Mammary epithelial cell (primary cell): ENCODE measurements at places on chromosomes 6 and 20.

DNA sequence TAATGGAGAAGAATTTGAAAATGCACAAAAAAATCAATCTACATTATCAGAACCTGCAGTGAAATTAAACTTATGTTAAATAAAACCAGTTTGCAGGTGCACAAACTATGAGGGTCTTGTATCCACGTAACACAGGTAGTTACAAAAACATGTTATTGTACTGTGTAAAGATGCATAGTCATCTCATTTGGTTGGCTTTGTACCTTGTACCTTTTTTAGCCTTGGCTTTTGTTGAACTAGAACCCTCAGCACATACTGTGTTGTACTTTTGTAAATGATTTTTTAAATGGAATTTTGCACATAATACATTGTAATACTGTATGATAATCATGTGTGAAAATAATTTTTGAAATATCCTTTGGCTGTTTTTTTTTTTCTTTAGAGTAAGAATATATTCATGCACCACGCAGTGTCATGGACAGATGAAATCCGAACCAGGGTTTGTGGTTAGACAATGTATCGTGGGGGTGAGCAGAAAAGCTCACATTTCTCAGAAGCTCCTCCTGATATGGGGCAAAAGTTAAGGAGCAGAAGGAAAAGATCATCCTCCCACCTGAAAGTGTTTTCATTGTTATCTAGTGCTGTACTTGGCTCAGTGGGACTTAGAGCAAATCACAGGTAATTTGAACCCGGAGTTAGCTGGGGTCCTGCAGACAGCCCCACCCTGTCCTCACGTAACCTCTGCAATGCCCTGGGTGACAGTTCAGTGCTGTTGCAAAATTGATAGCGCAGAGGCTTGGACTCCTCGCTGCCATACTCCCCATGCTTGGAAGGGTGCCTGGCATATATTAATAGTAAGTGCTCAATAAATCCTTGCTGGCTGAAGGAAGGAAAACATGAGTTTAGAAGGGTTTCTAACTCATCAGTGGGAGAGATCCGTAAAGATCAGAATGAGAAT, 14.8 kb upstream of the NAA20 start:
- no peak for DNase-seq

GRCh38 chr6:106702046-106702445, 72.7 kb downstream of the QRSL1 start:
- DNase-seq = no peak

DNA sequence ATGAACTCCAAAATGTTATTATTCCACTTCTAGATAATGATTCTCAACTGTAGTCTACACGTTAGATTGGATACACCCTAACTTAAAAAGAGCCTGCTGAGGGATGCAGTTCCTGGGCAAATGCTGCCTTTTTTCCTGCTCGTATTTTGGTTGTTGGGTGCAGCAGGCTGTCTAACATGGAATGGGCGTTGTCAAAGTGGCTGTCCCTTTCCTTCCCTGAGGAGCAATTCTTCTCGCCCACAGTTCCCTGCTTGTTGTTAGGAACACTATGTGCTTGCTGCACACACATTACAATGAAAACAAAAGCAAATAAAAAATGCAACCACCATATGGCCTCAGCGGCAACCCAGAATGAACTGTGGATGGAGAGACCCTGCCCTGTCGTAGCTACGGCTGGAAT, 1.7 kb upstream of the ADGRF5 start:
- no peak for DNase-seq

DNA sequence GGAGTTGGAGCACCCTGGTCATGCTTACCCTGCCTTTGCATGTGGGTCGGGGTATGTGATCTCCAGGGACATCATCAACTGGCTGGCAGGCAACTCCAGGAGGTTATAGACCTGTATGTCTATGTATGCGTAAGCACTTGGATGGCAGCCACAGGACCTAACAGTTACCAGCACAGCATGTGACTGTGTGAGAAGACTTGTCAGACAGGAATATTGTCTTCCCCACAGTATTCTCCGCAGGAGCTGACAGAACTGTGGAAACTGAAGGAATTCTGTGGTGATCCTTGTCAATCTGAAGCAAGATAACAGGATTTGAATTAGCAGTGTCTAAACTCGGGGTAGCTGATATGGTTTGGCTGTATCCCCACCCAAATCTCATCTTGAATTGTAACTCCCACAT, 59.2 kb downstream of the TMEM244 start:
- peak; percentile 40 for DNase-seq

GRCh38 chr6:98920904-98921431, 26.8 kb downstream of the FBXL4 start:
- DNase-seq = no peak

DNA sequence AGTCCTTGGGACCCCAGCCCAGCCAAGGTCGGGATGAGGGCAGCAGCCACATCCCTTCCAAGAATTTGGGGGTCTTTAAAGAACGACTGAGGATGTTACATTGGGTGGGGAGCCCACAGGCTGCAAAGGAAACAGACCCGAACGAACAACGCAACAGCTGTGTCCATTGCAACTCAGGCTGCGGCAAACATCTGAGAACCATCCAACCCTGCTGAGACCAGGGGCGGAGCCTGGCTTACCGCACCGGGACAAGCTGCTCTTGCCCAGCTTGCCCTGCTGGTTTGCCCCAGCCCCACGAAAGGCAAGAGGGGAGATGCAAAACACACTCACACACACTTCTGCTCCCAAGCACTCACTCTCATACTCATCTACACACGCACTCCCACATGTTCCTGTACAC, 21.5 kb upstream of the TAF4 start:
- DNase-seq = no peak

DNA sequence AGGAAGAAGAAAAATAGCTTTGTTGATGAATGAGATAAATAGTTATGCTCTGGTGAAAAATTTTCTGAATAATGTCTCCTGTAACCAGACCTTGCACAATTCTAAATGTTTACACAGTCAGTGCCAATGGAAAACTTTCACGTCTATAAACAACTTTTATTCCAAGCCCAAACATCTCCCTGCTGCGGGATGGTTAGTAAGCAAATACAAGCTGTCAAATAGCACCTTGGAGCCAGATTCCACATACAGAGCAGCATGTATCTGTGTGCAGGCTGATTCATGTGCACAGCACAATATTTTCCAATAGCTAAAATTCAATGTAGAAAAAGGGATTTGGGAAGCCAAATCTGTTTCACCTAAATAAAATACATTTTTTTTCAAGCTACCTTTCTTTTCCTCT, 813.3 kb downstream of the HACE1 start:
- DNase-seq = no peak

DNA sequence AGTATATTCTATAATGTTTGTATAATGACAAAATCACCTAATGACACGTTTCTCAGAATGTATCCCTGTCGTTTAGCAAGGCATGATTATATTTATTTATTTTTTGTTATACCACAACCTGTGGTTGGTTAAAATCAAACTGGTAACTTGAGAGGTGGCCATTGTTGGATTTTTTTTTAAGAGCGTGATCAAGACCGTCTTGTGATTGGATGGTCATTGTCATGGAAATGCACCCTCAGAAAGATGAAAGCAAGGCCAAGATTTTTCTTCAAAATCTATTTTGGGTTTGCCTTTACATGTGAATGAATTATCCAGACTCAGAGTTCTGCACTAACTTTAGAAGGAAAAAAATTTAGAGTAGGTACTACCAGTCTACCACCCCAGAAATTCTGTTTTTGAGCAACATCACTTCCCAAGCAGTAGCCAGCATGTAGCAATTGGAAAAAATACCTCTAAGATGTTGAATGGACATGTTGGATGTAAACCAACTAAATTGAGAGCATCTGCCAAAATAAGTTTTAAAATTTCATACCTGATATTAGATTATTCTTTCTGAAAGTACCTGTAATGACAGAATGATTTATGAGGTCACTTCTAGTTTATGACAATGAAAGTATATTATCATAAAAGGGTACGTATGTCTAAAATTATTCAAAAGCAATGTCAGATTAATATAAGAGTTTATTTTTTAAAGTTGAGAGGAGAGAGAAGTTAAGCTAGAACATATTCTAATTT, 50.8 kb downstream of the NCOA7 start:
- DNase-seq = no peak

GRCh38 chr6:114419175-114419574, 76.4 kb upstream of the HS3ST5 start:
- DNase-seq = no peak

DNA sequence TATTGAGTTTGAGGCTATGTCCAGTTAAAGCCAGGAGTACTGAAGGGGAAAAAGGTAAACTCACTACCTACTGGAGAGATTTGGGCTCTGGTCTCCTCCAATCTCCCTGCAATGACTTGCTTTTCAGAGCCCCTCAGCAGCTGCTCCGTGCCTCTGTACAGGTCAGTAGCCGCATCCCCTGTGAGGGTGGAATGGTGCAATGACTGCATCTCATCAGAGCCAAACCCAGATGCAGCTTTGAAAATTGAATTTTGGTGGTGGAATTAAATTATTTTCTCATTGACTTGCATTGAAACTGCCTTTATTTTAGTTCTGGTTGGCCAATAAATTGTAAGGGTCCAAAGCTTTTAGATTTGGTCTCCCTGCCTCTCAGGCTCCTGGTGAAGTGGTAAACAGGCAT, 166.7 kb downstream of the DLL1 start:
- no peak for DNase-seq

DNA sequence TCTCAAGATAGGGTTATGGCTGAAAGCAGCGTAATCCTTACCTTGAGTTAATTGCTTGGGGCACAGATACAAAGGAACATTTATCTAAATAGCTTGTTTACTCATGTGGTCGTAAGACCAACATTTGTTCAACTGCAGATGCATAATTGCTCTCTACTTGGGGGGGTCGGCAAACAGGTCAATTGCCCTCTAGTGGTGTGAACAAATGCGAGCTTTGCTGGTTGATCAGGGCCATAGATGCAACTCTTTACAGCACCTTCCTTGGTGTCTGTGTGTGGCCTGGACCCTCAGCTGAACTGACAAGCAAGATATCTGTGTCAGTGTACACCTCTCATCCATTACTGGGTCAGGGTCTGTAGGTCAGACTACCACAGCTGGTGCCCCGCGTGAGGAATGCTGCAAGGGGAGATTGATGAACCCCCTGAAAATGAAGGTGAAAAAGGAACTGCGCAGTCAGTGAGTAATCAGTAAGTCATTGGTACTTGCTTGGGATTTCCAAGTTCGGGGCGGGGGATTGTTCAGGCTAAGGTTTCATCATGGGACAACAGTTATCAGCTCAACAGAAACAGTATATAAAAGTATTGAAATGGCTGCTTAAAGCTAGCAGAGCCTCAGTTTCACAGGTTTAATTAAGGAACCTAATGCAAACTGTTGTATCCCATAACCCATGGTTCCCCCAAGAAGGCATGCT, 24.0 kb downstream of the HLA-DPA1 start:
- DNase-seq = no peak

DNA sequence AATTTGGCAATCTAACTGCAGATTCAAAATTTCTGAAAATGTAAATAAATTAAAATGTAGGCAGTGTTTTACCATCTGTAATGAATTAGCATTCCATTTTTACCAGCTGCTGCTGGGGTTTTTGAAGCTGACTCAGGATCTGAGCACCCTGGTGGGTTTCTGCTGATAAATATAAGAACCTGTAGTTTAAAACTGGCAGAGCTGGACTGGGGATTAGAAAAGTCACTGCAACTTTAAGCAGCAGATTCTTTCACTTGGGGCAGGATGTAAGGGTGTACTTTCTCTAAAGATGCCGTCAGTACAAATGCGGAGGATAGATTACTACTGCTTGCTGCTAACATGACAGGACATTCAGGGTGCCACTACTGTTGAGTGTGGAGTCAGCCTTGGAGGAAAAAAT, 341.8 kb downstream of the CDKAL1 start:
- peak; percentile 55 for DNase-seq

- DNase-seq = no peak
Observed at GRCh38 chr6:24979176-24979575, 43.4 kb upstream of the RIPOR2 start.

GRCh38 chr20:18995455-18995854, 181.9 kb downstream of the SCP2D1 start:
- no peak for DNase-seq

DNA sequence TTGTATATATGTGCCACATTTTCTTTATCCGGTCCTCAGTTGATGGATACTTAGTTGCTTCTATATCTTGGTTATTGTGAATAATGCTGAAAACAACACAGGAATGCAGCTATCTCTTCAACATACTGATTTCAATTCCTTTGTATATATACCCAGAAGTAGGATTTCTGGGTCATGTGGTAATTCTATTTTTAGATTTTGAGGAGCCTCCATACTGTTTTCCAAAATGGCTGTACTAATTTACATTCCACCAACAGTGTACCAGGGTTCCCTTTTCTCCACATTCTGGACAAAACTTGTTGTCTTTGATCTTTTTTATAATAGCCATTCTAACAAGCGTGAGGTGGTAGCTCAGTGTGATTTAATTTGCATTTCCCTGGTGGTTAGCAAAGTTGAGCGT, 1.6 kb downstream of the SIRT5 start:
- DNase-seq = no peak

GRCh38 chr20:61683721-61684120, 382.0 kb downstream of the TAF4 start:
- DNase-seq = peak; percentile 79

- no peak for DNase-seq
Observed at GRCh38 chr6:134047673-134048072, 4.8 kb downstream of the SLC2A12 start.

DNA sequence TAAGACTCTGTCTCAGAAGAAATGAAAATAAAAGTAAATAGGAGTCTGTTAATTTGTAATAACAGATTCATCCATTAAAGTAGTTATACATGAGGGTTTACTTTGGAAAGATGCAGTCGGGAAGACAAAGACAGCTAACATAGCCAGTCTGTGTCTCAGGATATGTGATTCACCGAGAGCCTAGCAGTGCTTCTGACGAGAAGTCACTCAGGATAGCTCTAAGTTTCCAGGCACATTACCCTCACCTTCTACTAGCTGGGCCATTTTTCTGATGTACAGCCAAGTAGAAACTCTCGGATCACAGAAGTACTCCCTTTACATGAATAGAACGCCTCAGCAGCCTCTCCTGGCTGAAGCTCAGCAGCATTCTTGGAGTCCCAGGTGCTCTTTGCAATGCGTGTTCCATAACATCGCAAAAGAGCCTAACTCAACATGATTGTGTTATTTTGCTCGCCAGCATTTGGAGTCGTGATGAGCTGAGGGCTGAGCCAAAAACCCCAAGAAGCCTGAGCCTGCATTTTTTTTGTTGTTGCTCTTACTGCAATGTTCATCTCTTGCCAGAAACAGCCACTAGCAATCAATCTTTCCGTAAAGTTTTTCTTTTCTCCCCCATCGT, 22.4 kb upstream of the TASP1 start:
- peak; percentile 9 for DNase-seq
